ENCODE measurements at places on chromosomes 11 and 22.

- peak; percentile 67 for DNase-seq
These were observed 84.1 kb downstream of the LARGE2 start for GRCh38 chr11:46006418-46007070.

DNA sequence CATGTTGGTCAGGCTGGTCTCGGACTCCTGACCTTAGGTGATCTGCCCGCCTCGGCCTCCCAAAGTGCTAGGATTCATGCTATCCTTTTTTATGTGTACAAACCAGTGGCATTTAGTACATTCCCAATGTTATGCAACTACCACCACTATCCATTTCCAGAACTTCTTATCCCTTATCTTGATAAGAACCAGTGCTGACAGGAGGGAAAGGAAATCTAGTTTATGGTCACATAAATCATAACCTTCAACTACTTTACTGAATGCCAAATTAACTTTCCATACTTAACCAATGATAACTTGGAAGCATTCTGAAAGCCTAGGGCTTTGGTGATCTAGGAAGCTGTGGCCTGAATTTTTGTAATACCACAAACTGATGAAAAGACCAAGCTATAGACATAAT is 170.4 kb downstream of the SWAP70 start:
- no peak for DNase-seq

- DNase-seq, result no peak
These were observed 1083.2 kb upstream of the CNTN5 start for GRCh38 chr11:97937501-97937900.

DNA sequence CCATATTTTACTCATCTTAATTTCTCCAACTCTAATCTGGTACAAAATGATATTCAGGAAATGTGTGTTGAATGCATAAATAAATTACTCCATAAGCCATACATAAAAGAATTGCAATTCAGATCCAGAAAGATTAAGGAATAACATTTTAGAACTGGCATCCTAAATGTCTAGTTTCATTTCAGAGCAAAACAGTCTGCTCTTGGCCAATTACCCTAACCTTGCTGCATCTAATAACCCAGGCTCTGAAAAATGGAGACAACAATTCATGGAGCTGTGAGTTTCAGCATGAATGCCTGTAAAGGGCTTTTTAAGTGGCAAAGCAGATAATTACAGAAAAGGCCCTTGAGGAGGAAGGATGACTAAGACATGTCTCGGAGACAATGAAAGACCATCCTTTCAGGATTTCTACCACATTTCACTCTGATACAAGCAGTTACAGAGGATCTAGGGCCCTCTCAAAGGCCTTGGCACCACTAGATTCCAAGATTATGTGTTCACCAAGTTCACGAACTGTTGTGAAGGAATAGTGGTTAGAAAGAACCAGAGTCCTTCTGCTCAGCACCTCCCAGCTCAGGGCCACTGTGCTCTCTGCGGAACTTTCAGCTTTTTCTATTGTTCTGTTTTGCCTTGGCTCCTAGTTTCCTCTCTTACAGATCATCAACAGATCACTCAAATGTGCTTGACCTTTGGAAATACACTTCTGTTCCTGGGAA is 157.6 kb upstream of the BLID start:
- DNase-seq, result no peak

GRCh38 chr11:122686111-122686510 is 30.6 kb downstream of the UBASH3B start:
- no peak for DNase-seq

- no peak for DNase-seq
These were observed 15.9 kb downstream of the OSBPL5 start for GRCh38 chr11:3148990-3149851.
